ENCODE measurements at places on chromosomes 6 and 20.
A peak's percentile ranks its signal among the peaks of the same experiment; 100 is the strongest.

DNA sequence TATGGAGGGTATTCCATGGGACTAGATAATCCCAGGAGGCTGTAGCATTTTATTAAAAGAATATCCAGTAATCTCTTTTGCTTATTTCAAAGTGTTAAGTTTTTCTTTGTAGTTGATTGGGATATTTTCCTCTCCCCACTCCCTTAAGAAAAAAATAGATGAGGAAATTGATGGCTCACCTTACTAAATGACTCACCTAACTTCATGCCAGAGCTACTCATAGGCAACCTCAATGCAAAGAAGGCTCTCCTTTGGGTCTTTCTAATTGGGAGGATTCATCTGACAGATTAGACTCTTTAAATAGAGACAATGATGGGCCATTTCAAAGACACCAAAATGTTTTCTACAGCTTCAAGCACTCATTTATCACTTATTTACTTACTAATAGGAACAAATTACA, 528.5 kb upstream of the BTBD3 start:
- DNase-seq, result no peak
- no peaks in the 10 kb centered on the region for H3K27me3 ChIP-seq
- H3K4me3 ChIP-seq, result no peak overlapping the region
- no peaks in the 10 kb centered on the region for H3K36me3 ChIP-seq
- H3K4me1 ChIP-seq, result no peaks in the 10 kb centered on the region

DNA sequence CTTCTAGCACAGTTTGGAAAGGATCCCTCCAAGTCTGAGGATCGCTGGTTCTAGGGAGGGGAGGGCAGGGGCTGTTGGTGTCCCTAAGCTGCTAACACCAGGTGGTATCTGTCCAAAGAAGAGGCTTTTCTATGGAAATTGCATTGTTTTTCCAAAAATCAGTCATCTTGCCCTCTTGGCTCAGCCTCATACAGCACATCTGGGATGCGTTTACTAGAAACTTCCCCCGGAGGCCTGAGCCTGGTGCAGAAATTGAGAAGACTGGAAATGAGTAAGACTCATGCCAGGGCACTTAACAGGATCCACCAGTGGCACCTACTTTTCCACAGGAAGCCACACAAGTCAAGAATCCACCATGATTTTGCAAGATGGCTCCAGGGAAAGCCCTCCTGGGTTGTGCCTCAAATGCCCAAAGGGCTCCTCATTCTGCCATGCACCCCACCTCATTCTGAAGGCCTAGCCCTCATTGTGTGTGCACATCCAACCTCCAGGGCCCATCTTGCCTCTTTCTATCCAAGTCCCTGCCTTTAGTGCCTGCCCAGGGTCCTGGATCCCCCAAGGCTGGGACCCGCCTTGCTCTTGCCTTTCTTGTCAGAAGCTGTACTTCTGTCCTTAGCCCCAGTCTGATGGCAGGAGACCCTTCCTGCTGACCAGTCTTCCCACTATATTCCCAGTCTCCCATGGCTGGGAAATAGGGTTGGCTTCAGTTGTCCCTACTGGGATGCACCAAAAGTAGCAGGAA, 97.6 kb downstream of the MRPL14 start:
- H3K27me3 ChIP-seq, result peaks cover 2% of the 10 kb centered on the region
- no peaks in the 10 kb centered on the region for H3K36me3 ChIP-seq
- DNase-seq, result no peak
- no peak overlapping the region for H3K4me3 ChIP-seq

DNA sequence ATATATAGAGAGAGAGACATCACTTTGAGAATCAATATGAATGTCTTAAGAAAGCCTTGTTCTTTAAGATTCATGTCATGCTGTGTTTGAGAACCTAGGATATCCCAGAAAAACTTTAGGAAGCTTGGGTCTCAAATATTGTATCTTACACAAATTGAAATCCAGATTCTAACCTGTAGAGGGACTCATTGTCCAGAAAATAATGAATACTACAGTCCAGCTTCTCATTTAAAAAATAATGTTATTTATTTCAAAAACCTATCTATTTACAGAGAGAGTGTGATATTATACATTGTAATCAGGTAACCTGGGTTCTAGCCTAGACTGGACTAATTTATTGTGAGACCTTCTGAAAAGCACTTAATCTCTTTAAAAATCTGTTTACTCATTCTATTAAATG, 4.2 kb downstream of the RFX6 start:
- no peaks in the 10 kb centered on the region for H3K36me3 ChIP-seq
- DNase-seq, result no peak
- H3K27ac ChIP-seq, result no peak overlapping the region
- peaks cover 8% of the 10 kb centered on the region for H3K4me1 ChIP-seq
- no peak overlapping the region for H3K4me3 ChIP-seq

GRCh38 chr6:2976060-2976459, 4.7 kb upstream of the SERPINB6 start:
- no peak overlapping the region for H3K27ac ChIP-seq
- H3K4me1 ChIP-seq, result peaks cover 16% of the 10 kb centered on the region
- no peak overlapping the region for H3K4me3 ChIP-seq
- H3K36me3 ChIP-seq, result no peaks in the 10 kb centered on the region
- H3K27me3 ChIP-seq, result peaks cover 4% of the 10 kb centered on the region

DNA sequence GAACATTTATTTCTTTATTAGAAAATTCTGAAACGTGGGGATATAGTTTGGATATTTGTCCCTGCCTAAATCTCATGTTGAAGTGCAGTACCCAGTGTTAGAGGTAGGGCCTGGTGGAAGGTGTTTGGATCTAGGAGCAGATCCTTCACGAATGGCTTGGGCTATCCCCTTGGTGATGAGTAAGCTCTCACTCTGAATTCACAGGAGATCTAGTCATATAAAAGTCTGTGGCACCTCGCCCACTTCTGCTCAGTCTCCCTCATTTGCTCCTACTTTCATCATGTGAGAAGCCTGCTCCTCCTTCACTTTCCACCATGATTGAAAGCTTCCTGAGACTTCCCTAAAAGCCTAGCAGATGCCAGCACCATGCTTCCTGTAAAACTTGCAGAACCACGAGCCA, 96.8 kb upstream of the GJE1 start:
- DNase-seq, result peak; percentile 10
- H3K36me3 ChIP-seq, result no peaks in the 10 kb centered on the region
- peaks cover 7% of the 10 kb centered on the region for H3K27me3 ChIP-seq
- no peak overlapping the region for H3K4me3 ChIP-seq

Data from activated naive CD4-positive, alpha-beta T cell treated with anti-CD3 and anti-CD28 coated beads for 36 hours (primary cell).